ENCODE measurements at places on chromosomes 12 and 14.

DNA sequence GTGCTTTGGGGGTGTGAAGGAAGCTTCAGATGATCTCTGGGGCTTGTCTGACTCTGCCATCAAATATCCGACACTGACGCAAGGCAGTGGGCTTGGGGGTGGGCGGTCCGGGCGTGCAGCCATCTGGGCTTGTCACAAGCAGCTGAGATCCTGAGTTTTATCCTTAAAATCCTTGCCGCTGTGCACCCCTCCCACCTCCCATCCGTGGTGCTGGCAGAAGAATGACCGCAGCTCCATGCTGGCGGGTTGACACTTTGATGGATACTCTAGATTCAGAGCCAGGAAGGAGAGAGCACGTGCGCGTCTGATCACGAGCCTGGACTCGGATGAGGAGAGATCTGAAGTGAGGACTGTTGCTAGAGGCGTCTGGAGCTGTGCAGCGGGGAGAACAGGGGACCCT, 3.0 kb downstream of the ZFYVE21 start:
- peak; percentile 71 for DNase-seq

DNA sequence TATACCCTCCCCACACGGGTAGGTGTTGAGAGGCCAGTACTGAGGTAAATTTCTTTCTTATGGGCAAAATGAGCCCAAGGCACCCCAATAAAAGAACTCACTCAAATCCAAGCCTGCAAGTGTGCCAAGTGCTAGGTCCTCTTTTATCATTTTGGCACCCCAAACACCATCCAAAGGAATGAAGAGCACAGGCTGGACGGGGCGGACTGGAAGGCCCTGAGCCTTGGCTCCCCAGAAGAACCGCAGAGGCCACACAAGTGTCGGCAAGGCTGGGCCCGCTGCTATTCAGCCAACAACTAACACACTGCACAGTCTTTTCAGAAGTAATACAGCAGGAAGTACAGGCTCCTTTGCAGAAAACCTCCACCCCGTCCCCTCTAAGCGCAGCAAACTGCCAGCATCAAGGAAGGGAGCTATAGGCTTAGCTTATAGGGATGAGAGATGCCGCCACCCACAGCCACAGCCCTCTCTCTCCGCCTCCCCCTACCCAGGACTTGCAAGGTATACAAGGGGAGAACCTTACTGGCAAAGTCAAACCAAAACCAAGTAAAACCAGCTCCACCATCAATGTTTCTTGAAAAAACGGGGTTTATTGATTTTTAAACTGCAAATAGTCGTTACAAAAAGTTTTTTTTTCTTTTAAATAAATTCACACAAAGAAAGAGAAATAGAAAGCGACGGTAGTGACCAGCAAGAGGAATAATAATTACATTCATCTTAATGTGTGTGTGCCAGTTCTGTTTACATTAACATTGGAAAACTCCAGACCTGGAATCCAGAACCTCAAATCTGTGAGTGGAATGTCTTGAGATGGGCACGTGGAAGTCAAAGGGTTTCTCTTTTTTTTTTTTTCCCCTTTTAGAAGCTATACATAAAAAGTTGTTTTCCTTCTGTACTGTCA, 5.5 kb downstream of the ZFP36L1 start:
- DNase-seq = peak; percentile 49

- peak; percentile 55 for DNase-seq
Measured at GRCh38 chr12:120261951-120262851, 3.3 kb downstream of the PXN start.

DNA sequence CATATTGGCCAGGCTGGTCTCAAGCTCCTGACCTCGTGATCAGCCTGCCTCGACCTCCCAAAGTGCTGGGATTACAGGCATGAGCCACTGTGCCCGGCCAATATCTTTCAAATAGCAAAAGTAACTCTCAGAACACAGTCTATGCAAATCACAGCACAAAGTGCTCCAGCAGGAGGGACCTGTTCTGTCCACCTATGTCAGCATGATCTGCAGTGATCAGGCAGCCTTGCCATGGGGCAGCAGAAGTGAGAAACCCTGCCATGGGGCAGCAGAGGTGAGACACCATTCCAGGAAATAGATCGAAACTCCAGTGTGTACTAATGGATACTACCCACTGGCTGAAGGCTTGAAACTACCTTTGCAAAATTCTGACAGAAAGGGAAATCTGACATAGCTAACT, 78.5 kb upstream of the EIF5 start:
- DNase-seq = no peak

DNA sequence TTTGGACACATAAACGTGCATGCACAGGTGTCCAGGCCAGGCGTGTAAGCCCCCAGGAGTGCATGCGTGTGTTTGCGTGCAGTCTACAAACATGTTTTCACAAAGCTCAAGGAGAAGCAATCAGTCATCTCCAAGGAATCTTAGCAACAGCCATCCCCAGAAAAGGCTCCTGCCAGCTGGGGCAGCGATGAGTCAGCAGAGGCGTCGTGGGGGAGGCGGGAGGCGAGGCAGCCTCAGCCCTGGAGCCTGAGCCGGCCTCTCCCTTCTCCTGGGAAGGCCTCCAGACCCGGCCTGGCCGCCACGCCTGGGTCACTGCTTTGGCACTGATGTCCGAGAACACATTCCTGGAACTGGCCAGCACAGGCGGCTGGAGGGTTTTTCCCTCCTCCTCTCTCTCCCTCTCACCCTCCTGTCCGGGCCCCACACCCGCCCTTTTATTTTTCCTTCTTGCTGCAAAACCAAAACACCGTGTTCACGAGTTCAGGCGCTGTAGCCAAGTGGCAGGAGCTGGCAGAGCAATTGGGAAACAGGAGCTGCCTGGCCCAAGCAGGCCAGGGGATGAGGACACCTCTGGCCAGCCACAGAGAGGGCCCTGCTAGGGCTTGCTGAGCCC, 92.7 kb downstream of the LRRC74A start:
- DNase-seq = peak; percentile 97

DNA sequence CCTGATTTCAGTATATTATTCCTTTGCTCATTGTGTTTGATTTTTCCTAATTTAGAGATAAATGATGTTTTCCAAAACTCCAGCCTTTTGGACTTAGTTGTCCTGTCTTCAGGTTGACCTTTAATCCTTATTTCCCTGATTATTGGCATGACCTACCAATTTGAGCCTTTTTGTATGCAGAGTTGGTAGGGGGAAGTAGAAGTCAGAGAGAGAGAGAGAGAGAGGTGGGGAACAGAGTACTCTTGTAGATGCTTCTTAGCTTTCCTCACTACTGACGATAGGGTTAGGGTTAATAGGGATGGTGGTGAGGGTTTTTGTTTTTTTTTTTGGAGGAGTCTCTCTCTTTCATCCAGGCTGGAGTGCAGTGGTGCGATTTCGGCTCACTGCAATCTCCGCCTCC, 38.6 kb downstream of the TBC1D15 start:
- DNase-seq = no peak
